SHP77 treated with DMSO at 0.1 percent for 48 hours (cell line): ENCODE measurements at places on chromosomes 11 and 22.

- DNase-seq, result no peak
These were observed 116.6 kb downstream of the GALNT18 start for GRCh38 chr11:11505190-11505589.

GRCh38 chr22:24105013-24105360 lies 76.3 kb upstream of the SUSD2 start:
- DNase-seq, result no peak

DNA sequence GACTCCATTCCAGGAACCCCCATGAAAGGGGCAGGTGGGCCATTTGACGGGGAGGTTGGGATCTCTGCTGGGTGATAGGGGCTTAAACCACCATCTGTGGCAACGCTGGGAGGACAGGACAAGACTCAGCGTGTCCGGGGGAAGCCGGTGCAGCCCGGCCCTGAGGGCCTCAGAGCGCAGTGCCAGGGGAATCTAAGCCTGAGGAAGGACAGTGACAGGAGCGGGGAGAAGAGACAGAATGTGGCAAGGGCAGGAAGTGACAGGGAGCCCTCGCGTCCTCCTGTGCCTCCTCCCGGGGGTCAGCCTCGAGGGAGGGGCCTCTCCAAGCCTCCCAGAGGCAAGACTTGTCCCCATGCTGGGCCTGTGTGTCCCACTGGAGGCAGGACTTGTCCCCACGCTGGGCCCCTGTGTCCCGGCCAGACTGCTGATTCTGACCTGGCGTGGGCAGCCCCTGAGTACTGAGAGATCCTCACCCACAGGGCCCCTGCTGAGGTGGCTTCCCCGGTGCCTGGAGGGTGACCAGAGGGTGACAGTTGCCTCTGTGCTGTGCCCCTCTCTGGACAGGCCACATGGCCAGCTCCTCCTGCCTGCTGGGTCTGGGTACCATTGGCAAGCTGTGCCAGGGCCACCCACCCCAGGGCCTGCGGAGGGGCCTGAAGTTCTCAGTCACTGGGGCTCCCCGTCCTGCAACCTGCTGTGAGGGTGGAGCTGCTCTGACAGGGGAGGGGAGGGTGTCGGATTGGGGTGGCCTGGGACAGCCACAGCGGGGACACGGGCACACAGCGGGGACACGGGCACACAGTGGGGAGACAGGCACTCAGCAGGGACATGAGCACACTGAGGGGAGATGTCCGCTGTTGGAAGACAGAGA lies 676.2 kb downstream of the BRD1 start:
- DNase-seq, result no peak

DNA sequence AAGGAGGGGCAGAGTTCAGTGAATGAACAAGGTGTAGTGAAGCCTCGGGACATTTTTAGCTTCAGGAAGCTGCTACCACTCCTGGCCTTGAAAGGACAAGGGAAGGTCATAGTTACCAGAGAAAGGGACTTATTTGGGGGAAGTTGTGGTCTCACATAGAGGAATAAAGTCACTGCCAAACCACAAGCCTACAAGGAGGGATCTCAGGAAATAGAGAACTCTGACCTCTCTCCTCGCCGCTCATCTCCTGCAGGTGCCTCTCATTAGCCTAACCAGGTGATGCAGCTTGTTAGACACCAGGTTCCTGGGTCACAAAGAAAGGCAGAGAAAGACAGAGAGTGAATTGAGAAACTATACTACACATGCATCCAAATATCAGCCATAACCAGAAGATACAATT lies 14.3 kb upstream of the TOLLIP start:
- no peak for DNase-seq

DNA sequence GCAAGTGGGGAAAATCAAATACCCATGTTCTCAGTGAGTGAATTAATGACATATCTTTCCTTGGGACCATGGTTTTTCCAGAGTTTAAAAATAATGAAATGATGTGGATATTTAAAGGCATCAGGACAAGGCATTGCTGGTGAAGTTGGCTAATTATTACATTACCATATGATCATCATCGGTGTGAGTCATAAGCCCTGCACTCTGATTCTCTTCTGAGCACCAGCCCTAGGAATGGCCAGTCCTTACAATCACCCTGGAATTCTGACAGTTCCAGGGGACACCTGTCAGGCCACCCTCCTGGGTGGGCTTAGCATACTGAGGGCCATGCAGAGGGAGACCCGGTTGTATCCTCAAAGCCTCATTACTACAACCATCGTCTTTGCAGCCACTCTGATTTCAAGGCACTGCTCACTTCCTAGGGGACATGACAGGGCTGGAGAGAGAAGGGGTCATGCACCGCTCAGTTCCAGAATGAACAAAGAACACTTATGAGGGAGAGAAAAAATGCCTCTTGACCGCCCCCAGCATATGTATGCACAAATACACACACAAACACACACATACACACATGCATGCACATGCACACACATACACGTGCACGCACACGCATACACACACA lies 365.0 kb downstream of the MIAT start:
- no peak for DNase-seq

GRCh38 chr11:108394744-108395284 lies 72.5 kb downstream of the C11orf65 start:
- no peak for DNase-seq

- no peak for DNase-seq
These were observed 55.2 kb downstream of the SYT9 start for GRCh38 chr11:7306900-7307299.

- DNase-seq, result no peak
These were observed 47.5 kb upstream of the GRAMD1B start for GRCh38 chr11:123382555-123383074.

DNA sequence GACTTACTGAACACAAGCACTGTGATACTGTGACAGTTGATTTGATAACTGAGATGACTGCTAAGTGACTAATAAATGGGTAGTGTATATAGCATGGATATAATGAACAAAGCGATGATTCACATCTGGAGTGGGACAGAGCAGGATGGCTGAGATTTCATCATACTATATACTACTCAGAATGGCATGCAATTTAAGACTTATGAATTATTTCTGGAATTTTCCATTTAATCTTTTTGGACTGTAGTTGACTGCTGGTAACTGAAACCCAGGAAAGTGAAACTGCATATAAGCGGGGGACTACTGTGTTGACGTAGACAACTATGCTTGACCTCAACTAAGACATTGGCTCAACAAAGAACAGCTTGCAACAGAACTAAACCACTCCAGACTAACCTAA lies 20.0 kb upstream of the NUCB2 start:
- no peak for DNase-seq

- no peak for DNase-seq
These were observed 33.0 kb downstream of the FAM168A start for GRCh38 chr11:73564903-73565302.

DNA sequence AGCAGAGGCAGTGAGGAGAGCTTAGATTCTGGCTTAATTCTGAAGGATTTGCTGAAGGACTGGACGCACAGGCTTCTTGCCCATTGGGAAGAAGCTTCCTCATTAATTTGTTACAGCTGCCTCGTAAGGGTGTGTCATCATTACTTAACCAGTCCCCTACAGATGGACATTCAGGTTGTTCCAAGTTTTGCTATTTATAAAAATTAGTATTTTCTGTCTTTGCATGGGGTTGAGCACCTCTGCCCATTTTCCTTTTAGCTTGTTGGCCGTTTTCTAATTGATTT lies 38.1 kb downstream of the CAPN1 start:
- no peak for DNase-seq

- DNase-seq, result no peak
These were observed 27.2 kb upstream of the RASL10A start for GRCh38 chr22:29342577-29343312.
